ENCODE measurements at places on chromosomes 16 and 17.

- DNase-seq: no peak
Observed at GRCh38 chr17:42937712-42938596, 26.3 kb downstream of the AARSD1 start.

GRCh38 chr16:64469906-64470702, 651.8 kb downstream of the CDH11 start:
- DNase-seq: no peak

DNA sequence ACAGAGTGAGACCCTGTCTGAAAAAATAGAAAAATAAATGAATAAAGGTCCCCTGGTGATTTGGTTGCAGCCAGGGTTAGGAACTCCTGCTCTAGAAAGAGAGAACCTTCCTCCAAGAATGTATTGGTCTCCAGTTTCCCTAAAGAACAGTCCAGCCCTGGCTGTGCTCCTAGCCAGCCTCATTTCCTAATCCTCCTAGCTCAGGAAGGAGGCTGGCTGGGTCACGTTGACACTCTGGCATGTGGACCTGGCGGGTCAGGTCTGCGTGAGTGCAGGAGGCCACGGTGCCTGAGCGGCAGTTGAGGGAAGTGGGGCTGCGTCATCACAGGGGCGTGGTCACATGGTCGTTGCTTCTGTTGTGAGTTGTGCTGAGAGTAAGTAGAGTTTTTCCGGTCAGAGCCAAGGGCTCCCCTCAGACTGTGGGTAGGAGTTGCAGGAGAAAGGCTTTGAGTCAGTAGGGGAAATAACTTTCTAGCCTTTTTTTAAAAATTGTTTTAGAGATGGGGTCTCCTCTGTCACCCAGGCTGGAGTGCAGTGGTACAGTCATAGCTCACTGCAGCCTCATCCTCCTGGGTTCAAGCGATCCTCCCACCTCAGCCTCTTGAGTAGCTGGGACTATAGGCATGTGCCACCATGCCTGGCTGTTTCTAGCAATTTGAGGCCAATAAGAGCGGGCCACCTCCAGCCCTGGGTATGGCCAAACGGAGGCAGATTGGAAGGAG, 194.0 kb upstream of the CIBAR2 start:
- peak; percentile 34 for DNase-seq

DNA sequence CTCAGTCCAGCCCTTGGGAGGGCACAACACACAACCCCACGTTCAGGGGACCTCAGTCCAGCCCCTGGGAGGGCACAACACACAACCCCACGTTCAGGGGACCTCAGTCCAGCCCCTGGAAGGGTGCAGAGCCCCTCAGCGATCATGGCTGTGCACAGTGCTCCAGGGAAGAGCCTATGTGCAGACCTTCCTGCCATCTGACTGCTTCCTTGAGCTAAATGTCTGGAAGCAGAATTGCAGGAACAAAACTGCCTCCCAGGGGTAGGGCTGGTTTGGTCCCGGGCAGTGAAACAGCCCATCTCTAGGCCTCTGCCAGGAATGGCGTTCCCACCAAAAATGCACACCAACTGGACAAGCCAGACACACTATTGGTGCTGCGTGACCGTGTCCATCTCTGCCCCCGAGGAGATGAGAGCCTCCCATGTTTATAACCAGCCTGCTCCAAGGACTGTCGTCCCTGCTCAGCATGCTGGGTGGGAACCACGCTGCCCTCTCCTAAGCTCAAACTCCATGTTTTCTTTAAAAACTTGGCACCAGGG, 44.0 kb downstream of the ZNF276 start:
- DNase-seq: no peak

- DNase-seq: no peak
Observed at GRCh38 chr17:82345151-82345976, 11.8 kb upstream of the SECTM1 start.

DNA sequence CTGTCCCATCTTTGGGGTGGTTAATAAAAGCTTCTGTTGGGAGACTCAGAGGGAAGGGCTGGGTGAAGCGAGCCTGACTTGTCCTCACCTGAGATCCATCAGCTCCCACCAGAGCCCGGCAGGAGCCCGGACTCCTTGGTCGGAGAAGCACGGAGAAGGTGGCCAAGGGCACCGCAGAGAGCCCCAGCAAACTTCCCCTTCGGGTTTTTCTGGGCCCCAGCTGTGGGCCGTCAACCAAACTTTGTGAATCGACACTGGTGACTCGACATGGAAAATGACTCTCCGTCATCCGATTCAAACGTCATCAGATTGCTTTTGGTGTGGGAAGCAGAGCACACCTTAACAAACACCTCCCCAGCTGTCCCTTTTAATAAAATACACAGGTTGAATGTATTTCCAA, 21.4 kb downstream of the ENPP7 start:
- no peak for DNase-seq

GRCh38 chr16:57477531-57478202, 8.6 kb downstream of the DOK4 start:
- no peak for DNase-seq

DNA sequence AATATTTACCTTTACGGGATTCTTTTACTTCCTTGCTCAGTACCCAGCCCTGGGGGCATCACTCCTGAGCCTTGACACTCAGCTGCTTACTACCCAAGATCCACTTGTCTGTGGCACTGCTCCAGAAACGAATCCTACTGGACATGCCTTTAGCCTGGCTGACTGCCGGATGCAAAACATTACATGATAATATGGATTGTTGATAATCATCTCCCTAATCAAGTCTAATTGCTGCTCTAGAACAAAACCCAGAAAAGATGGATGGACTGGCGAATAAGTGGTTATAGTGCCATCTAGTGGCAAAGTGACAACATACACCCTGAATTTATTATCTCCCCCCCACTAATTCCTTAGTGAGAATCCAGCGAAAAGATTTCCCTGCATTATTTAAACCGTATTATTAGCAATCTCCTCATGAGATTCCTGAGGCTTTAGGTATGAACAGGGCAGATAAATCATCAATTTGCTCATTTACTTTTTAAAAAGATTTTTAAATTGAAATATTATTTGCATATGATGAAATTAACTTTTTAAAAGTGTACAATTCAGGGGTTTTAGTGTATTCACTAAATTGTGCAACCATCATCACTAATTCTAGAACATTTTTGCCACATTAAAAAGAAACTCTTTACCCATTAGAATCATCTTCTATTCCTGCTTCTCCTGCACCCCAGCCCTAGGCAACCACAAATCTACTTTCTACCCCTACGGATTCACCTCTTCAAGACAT, 61.6 kb downstream of the RGS9 start:
- no peak for DNase-seq

DNA sequence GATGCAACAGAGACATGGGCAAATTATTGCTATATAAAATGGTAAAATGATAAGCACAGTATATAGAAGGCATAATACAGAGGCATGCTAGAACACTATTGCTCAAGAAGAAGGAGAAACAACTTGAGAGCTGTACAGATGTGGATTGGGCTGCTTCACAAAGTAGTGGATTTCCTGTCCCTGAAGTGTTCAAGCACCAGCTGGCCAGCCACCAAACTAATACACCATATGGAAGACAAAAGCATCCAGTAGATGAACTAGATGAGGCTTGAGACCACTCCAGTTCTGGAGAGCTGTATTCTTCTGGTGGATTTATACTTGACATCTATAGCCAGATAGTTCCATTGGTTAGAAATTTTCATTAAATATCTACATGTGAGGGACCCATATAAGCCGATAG, 134.1 kb upstream of the GNAO1 start:
- DNase-seq: no peak

DNA sequence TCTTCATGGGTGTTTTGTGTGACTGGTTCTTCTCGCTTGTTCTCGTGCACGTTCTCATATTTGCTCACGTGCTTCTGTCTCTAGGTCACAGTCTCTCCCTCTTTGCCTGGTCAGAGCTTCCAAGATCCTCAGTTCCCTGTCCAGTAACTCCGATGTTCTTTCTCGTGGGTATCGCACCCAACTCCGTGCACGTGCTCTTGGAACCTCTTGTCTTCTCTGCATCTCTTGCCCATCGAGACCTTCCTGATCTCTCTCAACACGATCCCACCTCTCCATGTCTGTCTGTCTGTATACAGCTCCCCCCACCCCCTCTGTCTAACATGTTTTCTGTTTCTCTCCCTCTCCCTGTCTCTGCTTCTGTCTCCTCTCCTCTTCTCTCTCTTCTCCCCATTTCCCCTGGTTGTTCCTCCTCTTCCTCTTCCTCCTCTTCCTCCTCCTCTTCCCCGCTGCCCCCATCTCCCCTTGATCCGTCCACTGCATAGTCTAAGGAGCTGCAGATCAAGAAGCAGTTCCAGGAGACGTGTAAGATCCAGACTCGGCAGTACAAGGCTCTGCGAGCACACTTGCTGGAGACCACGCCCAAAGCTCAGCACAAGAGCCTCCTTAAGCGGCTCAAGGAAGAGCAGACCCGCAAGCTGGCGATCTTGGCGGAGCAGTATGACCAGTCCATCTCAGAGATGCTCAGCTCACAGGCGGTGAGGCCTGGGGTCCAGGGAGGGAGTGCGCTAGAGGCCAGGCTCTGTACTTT, 6.1 kb downstream of the HIRIP3 start:
- no peak for DNase-seq

- no peak for DNase-seq
Observed at GRCh38 chr17:57962279-57963148, 7.3 kb upstream of the CUEDC1 start.

- DNase-seq: no peak
Observed at GRCh38 chr17:54945671-54946070, 22.8 kb downstream of the COX11 start.

DNA sequence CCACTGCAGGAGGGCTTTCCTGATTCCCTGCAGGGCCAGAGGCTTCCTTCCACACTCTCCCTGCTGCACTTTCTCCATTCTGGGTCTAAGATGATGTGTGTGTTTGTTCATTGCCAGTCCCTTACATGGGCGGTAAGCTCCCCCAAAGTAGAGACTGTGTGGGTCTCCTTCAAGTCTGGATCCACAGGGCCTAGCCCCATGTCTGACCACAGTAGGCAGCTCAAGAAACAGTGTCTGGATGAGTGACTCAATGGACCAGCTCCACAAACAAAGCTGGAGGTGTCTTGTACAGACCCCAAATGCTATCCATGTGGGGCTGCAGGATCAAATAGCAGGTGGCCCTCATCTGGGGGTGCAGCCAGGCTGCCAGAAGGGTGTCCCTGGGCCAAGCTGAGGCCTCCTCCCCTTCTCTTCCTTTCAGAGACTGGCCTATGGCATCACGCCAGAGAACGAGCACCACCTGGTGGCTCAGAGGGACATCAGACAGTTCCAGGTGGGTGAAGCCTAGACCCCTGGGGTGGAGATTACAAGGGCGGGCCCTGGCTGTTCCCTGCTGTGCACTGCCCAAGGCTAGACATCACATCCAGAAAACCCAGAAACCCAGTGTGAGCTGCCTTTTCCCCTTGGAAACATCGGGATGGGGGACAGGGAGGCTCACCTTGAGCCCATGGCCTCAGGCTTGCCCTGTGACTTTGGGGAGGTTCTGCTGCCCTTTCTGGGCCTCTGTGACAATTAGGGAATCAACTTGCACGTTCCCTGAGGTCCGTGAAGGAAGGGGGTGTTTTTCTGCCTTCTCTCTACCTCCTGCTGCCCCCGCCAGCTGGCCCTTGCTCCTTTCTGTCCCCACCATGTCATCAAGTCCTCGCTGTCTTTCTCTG, 45.9 kb downstream of the SLC6A2 start:
- DNase-seq: no peak

- no peak for DNase-seq
Observed at GRCh38 chr16:22232277-22233036, 26.4 kb downstream of the EEF2K start.

- no peak for DNase-seq
Observed at GRCh38 chr17:79942591-79943346, 92.9 kb downstream of the TBC1D16 start.

- no peak for DNase-seq
Observed at GRCh38 chr16:3478242-3478925, 16.9 kb downstream of the C16orf90 start.

- no peak for DNase-seq
Observed at GRCh38 chr16:12767897-12768296, 35.8 kb downstream of the CPPED1 start.

GRCh38 chr16:61936522-61936921, 99.7 kb downstream of the CDH8 start:
- no peak for DNase-seq

DNA sequence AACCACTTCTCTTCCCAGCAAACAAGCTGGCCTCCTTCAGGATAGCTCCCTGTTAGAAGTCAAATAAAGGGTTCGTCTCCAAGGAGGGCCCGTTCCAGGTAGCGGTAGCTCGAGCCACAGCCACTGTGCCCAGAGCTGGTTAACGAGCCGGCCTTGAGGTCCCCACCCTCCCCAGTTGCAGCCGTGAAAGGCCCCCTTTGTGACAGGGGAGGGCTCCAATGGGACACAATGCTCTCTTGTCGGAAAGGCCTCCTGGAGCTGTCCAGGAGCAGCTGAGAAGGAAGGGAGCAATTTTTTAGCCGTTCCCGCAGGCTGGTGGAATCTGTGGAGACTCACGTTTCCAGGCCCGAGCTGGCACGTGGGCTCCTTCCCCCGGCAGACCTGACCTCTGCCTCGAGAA, 29.9 kb upstream of the FOXF1 start:
- DNase-seq: no peak

GRCh38 chr16:74635303-74635702, 28.4 kb upstream of the GLG1 start:
- no peak for DNase-seq

DNA sequence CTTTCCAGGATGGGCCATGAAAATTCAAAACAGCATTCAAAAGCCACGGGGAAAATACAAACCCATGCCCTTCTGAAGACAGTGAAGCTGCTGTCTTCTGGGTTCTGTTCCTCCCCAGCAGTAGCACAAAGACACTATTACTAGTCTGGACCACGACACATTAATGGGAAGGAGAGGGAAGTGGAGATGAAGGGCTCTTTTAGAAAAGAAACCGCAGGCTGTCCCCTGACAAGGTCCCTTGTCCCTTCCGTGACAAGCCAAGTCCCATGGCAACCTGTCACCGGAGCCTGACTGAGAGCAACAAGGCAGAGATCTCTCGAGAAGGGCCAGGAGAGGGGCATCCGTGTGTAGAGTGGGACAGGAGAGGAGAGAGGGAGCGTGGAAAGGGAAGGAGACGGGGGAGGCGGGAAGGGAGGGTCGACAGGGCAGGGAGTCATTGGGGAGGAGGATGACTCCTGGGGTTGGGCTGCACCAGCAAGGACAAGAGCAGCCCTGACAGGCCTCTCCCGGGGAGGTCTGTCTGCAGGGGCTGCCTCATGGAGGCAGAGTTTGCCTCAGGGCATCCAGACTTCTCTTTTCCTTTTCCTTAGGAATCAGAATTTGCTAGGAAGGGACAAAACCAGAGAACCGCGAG, 436.2 kb downstream of the SLC39A11 start:
- DNase-seq: no peak

- DNase-seq: no peak
Observed at GRCh38 chr17:56700919-56701420, 107.5 kb downstream of the NOG start.

DNA sequence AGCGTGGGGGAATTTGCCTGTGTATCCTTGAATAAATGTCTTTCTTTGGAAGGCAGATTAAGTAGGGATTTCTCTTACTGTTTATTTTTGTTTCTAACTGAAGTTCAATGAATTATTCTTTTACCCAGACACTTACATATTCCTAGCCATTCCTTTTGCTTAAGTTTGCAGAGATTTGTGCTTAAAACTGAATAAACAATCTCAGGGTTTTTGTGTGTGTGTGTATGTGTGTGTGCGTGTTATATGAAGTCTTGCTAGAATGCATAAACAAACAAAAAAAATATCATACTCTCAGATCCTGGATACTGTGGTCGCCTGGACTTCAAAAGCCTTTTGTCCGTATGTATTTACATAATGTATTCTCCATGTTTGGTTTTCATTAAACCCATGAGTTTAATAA, 672.8 kb downstream of the MAF start:
- no peak for DNase-seq

Data from activated T-helper 9 cell treated with anti-CD3 and anti-CD28 coated beads, Interleukin-2, amount 50 U/mL, for 16 hours (primary cell).